CD14-positive monocyte (primary cell): ENCODE measurements at places on chromosomes 6 and 20. TPM values are rescaled to one million over a fixed set of nuclear protein-coding genes. Genes with fewer than 3 reads are reported as not detected.

DNA sequence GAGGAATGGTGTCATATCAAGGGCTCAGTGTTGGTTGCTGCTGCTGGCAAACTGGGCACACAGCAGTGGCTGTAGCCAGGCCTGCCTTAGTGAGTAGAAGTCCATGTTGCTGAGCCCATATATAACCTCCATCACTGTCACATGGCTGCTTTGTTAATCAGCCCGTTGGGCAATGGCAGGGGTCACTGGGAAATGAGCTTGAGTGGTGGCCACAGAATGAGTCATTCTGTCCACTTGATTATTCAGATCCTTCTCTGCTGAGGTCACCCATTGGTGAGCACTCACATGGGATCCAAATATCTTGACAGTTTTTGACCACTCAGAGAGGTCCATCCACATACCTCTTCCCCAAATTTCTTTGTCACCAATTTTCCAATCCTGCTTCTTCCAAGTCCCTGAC lies 898.9 kb upstream of the EYS start:
- H3K27ac ChIP-seq: no peak overlapping the region
- no peaks in the 10 kb centered on the region for H3K27me3 ChIP-seq
- H3K36me3 ChIP-seq: no peaks in the 10 kb centered on the region
- H3K4me1 ChIP-seq: no peaks in the 10 kb centered on the region
- no peak overlapping the region for H3K4me3 ChIP-seq
- DNase-seq: peak; percentile 4

GRCh38 chr20:62941792-62942191 lies 3.8 kb downstream of the GID8 start:
- H3K4me3 ChIP-seq: no peak overlapping the region
- peaks cover 56% of the 10 kb centered on the region for H3K36me3 ChIP-seq

- H3K4me1 ChIP-seq: no peaks in the 10 kb centered on the region
- H3K4me3 ChIP-seq: no peak overlapping the region
- H3K27me3 ChIP-seq: no peaks in the 10 kb centered on the region
- no peak overlapping the region for H3K27ac ChIP-seq
Observed at GRCh38 chr6:128899341-128900050, 16.6 kb downstream of the LAMA2 start.

GRCh38 chr6:150898399-150899170 lies 33.1 kb downstream of the MTHFD1L start:
- H3K36me3 ChIP-seq: no peaks in the 10 kb centered on the region
- no peaks in the 10 kb centered on the region for H3K27me3 ChIP-seq
- no peak for DNase-seq

- H3K4me1 ChIP-seq: no peaks in the 10 kb centered on the region
- no peak for DNase-seq
- no peak overlapping the region for H3K27ac ChIP-seq
- H3K27me3 ChIP-seq: no peaks in the 10 kb centered on the region
Observed at GRCh38 chr6:114579486-114579885, 236.7 kb upstream of the HS3ST5 start.

DNA sequence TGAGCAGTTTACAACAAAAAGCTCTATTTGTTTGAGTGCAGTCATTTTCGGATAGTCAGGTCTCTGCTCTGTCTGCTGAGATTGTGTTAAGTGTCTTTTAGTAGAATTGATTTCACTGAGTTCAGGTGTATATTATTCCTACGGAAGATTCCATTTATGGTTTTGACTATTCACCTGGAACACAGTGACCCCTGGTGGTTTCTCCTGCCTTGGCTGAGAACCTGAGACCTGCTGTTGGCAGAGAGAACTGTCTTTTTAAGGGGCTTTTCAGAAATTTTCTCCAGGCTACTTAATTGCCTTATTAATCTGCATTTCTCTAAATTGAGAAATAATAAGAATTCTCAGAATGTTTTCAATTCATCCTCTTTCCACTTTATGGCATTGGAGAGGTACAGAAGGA lies 508.0 kb downstream of the TBC1D32 start:
- H3K4me1 ChIP-seq: no peaks in the 10 kb centered on the region
- no peaks in the 10 kb centered on the region for H3K36me3 ChIP-seq
- H3K4me3 ChIP-seq: no peak overlapping the region
- no peaks in the 10 kb centered on the region for H3K27me3 ChIP-seq

The ARFGEF3 gene
- not detected in 2 replicates for polyA plus RNA-seq

The CFB gene
- 0.37 TPM for polyA plus RNA-seq

The GLP1R gene
- polyA plus RNA-seq: not detected

- H3K36me3 ChIP-seq: no peaks in the 10 kb centered on the region
- H3K27me3 ChIP-seq: no peaks in the 10 kb centered on the region
- no peak for DNase-seq
- peaks cover 14% of the 10 kb centered on the region for H3K4me1 ChIP-seq
- H3K4me3 ChIP-seq: no peak overlapping the region
- no peak overlapping the region for H3K27ac ChIP-seq
Observed at GRCh38 chr6:13156381-13156780, 172.0 kb downstream of the TBC1D7 start.
